ENCODE measurements at places on chromosomes 16 and 17.

GRCh38 chr17:63542942-63543821, 7.1 kb upstream of the DCAF7 start:
- no peak for DNase-seq

DNA sequence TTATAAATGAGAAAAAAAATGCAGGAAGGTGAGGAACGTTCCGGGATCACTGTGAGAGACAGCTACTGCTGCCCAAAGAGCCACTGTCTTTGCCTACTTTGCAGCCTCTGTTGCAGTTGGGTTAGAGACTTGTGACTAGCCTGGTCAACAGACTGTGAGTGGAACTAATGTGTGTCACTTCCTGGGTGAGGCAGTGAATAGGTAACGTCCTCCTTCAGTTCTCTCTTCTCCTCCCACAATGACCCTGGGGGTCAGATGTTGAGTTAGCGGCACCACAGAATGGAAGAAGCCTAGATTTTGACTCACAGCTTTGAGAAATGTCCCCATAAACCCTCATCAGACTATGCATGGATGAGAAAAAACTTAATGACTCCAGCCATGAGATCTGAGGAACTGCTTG, 5.2 kb downstream of the C16orf46 start:
- DNase-seq = no peak

DNA sequence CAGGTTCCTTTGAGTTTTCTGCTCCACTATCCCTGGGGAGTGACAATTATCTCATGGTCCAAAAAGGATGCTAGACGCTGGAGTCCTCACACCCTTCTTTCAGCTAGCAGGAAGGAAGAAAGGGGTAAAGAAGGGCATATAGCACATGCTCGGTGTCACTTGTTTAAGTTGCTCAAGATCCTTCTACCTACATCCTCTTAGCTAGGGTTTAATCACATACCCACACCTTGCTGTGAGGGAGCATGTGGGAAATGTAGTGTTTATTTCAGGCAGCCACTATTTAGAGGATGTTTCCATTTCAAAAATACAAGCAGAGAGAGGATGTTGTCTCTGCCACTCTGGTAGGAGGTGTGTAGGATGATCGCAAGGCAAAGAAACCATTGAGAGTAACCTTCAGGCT, 4.5 kb downstream of the PRKCB start:
- DNase-seq = no peak

GRCh38 chr16:22318690-22319358, 21.6 kb downstream of the POLR3E start:
- DNase-seq = no peak

GRCh38 chr16:678858-679813, 1.1 kb upstream of the STUB1 start:
- no peak for DNase-seq

DNA sequence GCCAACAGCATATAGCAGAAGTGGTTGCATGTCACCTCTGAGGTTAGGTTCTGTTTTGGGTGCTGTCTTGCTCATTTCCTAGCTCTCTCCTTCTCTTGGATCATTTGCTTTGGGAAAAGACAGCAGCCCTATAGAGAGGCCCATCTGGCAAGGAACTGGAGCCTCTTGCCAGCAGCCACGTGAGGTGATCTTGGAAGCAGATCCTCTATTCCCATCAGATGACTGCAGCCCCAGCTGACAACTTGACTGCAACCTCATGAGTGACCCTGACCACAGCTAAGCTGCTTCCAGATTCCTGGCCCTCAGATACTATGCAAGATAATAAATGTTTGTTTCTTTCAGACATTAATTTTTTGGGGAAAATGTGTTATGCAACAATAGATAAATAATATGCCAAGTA, 213.3 kb upstream of the HS3ST4 start:
- no peak for DNase-seq

DNA sequence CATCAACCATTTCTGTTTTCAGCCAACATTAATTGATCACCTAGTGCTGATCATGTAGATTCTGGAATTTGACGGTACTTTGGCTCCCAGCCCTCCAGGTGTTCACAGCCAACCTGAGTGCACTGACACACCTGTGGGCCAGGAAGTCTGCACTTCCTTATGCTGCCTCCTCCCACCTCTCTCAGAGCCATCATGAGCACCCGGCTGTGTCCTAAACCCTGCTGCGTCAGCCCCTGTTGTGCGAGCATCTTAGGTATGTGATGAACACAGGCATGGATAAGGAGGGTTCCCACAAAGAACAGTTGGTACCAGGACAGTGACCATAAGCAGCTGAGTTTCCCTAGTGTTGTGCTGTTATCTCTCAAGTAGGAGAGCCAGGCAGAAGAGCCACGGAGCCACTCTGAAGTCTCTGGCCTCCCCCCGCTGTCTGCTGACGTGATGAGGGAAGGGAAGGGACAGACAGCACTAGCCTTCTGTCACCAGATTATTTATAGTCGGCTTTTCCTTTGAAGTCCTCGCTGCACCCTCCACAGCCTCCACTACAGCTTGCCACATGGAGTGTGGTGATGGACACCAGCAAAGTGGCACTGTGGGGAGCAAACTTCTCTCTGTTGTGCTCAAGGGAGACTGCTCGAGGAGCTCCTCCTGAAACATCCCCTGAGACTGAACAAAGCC, 162.8 kb upstream of the ANKFN1 start:
- no peak for DNase-seq

GRCh38 chr17:65914784-65915342, 277.1 kb downstream of the CEP112 start:
- no peak for DNase-seq

GRCh38 chr16:55045756-55046460, 115.2 kb downstream of the IRX5 start:
- no peak for DNase-seq

GRCh38 chr17:76573096-76573495, 12.6 kb downstream of the ST6GALNAC2 start:
- no peak for DNase-seq

DNA sequence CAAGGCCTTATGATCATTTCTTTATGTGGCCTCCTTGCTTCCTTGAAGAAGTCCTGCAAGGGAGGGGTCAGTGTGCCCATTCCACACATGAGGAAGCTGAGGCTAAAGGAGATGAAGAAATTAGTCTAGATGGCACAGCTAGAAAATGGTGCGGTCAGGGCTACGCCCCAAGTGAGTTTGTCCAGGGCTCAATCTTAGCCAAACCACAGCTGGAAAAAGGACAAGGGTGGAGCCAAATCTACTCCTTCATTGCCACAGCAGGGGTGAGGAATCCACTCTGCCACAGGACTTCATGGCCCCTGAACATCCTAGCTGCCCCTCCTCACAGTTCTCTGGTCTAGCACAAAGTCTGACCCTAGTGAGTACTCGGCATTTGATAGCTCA, 16.2 kb downstream of the BEAN1 start:
- no peak for DNase-seq

DNA sequence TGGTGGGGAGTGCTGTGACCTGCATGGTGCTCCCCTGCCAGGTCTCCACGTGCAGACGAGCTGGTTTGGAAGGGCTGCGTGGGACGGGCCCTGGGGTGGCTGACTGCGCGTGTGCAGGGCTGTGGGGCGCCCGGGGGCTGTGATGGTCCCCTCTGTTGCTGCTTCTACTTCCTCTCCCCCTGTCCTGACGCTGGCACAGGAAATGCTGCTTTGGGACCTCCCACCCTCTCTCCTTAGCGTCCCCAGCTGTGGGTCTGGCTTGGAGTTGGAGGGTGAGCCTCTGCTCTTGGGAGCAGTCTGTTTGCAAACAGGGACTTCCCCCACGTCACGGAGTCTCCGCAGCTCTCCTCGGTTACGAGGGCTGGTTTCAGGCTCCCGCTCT, 35.2 kb downstream of the TSC2 start:
- no peak for DNase-seq

GRCh38 chr17:76700617-76701470, 9.9 kb downstream of the MXRA7 start:
- DNase-seq = no peak

GRCh38 chr17:80786470-80786869, 205.2 kb upstream of the CHMP6 start:
- no peak for DNase-seq

DNA sequence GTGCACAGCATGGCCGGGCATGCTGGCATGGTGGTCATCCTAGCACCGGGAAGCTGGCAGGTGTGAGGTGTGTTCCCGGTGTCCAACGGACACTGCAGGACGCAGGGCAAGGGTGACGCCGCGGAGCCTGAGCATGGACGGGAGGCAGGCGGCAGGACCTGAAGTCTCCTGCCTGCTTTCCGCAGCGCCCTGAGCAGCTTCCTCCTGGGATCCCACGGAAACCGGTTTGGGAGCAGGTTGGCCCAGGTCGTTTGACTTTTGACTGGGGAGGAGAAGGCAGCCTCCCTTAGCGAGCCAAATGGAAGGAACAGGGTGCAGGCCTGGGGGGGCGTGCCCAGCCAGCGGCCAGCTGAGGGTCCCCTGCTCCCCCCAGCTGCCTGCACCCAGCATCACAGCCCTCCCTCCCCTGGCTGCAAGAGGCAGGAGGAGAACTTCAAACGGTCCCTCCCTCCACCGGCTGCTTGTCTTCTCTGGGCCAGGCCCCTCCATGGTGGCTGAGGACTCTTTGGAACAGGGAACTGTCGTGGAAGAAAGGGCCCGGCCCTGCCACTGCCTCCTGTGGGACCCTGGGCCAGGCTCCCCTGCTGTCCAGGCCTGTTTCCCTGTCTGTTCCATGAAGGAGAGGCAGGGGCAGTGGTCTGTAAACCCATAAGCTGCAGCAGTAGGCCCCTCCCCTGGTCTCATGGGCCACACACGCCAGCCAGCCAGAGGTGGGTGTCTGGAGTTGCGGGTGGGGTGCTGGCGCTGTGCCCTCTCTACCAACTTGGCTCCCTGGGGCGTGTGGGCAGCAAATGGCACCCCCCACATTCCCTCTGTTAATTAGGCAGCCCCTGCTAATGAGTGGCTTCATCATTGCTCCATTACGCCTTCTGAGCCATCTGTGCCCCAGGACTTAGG, 7.8 kb upstream of the ADGRG1 start:
- DNase-seq = no peak

- no peak for DNase-seq
Observed at GRCh38 chr17:2081564-2081963, 26.7 kb downstream of the HIC1 start.

- no peak for DNase-seq
Observed at GRCh38 chr17:40072040-40072734, 9.4 kb downstream of the THRA start.

GRCh38 chr16:79329166-79329521, 271.4 kb downstream of the MAF start:
- DNase-seq = no peak
